Right lobe of liver (tissue), 6 donors: ENCODE measurements at places on chromosomes 16 and 17. TPM values are rescaled to one million over a fixed set of nuclear protein-coding genes. Genes with fewer than 3 reads are reported as not detected.

Gene DNAI2
- total RNA-seq: not detected

GRCh38 chr17:82804442-82805191, 35.2 kb downstream of the ZNF750 start:
- no peak for DNase-seq

Gene INPP5K
- total RNA-seq: 17.6 TPM

Gene SLFN12L
- 0.46 TPM for total RNA-seq

GRCh38 chr17:48551596-48552465, 6.9 kb upstream of the HOXB2 start:
- no peak for DNase-seq
